ENCODE measurements at places on chromosomes 12 and 14.

DNA sequence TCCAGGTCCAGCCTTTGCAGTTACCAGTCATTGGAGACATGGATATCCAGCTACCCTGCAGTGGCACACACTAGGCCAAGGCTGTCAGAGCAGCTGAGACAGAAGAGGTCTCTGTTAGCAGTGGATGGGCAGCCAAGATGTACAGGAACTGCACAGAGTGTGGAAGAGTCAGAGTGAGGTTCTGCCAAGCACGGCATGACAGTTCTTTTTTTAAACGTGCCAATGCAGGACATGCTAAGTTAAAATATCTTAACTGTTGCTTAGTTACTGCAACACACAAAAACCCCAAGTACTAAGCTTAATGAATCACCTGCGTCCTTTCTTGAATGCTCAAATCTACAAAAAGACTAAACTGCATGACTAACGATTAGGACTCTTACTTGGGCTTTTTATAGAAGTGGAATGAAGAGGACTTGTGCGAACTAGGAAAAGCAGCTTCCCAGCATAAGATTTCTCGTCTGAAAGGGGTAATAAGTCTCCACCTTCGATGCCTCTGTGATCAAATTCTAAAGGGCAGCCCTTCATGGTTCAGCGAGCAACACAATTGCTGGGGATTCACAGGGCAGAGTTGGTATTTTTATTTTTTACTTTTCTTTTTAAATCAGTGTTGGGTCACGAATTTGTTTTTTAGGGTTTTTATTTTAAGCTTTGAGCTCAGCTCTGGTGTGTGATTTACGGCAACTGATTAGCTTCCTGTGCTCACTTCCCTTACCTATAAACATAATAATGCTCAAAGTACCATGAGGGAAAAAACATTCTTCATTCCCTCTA, 20.6 kb downstream of the MAPK1IP1L start:
- DNase-seq: no peak

DNA sequence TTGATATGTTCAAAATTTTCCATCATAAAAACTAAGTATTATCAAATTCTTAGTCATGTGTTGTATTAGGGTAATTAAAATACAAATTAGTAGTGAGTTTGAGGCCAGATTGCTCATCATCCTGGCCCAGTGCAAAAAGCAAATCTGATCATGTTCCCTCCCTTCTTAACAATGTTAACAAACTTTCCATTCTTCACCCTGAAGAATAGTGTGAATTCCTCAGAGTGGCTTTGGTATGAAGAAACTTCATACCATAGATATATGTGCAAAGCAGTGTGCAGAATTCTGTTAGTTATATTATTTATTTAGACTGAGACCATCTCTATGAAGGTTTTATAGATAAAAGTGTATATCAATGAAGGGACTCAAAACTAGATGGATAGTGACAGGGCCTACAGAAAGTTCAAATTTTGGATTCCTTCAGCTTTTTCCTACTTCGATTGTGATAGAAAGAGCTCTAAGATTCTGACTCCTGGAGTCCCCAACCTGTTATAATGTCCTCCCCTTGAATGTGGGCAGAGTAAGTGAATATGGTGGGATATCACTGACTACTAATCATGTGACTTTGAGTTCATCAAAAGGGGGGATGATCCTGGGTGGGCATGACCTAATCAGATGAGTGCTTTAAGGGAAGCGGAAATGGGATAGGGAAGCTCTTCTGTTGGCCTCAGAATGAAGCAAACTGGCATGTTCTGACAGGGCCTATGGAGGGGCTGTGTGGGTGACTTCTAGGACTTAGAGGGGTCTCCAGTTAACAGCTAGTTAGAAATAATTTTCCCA, 271.4 kb downstream of the BTG1 start:
- DNase-seq: no peak

- no peak for DNase-seq
Observed at GRCh38 chr14:20219033-20219432, 4.5 kb upstream of the OR11H6 start.

DNA sequence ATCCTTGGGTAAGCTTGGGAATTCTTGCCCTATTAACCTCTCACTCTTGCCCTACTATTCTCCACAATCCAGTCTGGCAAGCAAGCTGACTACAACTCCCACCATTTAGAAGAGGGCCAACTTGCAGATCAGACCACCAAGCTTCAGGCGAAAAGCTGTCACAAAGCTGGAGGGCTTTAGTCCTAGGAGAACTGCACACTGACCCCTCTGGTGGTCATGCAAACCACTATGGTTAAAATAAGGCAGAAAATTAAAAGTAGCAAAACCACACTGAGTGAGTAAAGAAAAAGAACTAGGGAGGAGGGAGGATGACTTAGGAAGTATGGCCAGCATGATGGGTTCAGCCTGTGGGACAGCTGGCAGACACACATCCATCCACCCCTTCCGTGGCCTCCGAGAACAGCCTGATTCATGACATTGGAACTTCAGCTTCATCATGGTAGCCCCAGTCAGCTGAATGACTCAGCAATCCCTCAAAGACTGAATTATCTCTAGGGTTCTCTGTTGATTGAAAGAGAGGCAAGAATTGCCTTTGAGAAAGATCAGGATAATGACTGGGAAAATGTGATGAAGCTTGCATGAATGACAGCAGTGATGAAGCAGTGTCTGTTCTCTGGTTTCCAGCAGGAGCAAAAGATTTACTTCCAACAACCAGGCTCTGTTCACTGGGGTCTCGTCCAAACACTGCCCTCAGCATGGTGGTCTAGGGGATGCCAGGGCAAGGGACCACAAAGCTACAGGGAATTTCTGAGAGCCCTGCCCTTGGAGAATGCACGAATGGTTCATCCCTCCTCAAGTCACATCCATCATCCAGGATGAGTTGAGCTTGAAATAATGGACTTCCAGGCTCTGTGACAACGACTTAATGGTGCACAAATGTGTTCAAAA, 24.4 kb downstream of the PITPNM2 start:
- no peak for DNase-seq

GRCh38 chr12:52170827-52171226, 21.0 kb downstream of the KRT80 start:
- DNase-seq: no peak

- no peak for DNase-seq
Observed at GRCh38 chr12:13539051-13539450, 342.5 kb downstream of the EMP1 start.

DNA sequence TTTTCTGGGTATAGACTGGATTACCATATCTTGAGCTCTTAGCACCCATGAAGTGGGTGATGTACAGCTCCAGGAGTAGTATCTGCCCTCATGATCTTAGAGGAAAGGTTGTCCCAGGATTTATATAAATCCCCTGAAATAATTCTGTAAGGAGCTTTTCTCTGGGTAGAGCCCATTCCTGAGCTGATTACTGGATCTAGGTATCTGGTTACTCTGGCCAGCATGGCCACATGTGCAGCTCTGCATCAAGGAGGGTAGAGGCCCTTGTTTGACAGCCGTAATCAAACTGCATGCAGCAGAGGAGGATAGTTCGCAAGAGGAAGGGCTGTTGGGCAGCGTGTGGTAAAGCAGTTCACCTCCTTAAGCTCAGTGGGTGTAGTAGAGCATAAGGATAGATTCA, 8.5 kb downstream of the COX14 start:
- DNase-seq: no peak

GRCh38 chr12:31759632-31760459, 31.0 kb upstream of the AMN1 start:
- no peak for DNase-seq

- DNase-seq: no peak
Observed at GRCh38 chr12:104423809-104424208, 32.9 kb upstream of the CHST11 start.

DNA sequence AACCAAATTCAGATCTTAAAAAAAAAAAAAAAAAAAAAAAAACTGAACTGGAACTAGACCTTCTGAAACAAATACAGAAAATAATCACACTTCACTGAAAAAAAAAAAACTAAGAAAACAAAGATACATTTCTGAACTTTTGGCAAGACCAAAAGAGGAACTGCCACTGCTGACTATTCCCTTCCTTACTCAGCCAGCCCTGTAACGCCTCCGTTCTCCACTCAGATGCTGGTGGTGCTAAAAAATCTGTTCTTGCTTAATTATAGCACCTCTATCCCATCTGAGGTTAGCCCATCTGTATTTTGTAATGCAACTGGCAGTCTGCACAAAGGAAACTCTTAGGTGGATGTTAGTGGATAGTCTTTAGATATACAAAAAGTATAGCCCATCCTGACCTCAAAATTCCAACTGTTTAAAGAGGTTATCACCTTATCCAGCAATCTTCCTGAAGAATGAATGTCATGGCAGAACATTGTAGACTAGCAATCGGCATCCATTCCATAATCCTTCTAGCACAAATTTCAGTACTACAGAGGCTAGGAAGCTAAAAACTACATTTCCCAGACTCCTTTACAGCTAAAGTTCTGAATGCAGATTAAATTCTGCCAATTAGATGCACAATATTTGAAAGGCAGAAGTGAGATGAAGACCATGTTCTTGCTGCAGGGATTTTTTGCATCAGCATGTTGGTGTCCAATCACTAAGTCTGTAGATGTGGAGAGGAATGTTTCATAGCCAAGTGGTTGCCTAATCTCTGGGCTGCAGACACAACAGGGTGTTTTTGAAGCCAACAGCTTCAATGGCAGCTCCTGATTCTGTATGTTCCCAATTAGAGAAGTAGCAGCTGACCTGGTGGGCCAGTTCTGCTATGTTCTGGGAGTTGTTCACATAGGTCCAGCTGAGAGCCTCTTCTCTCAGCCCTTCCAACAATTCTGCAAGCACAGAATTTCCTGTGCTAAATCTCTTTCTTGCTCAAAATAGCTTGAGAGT, 5.7 kb downstream of the MAP3K9 start:
- DNase-seq: no peak

DNA sequence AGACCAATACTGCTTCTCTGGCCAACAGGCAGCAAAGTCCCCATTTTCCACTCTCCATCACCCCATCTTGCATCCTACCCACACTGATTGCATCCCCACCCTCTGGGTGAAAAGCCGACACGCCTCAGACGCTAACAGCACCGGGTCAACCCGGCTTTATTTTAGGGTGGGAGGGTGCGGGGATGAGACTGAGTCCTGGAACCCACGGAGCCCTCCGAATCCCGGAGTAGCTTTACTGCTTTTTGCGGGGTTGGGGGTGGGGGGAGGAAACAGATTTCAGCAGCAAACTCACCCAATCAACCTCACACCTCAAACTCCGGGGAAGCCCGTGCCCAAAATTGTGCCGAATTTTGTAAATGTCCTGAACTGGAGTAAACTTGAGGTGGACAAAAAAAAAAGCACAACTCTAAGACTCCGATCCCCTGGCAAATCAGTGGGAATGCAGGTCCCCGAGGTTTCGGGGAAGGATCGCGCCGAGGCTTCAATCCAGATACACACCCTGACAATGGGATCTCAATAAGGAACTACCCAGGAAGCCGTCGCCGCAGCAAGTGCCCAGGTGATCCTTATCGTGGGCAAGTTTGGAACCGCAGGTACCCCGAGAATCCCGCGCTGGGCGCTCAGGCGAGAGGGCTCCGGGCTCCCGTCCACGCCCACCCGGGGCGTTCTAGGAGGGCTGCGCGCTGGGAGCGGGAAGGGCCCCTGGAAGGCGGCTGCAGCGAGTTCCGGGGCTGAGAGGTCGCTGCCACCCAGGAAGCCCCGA, 1.1 kb downstream of the GCH1 start:
- DNase-seq: peak; percentile 16

DNA sequence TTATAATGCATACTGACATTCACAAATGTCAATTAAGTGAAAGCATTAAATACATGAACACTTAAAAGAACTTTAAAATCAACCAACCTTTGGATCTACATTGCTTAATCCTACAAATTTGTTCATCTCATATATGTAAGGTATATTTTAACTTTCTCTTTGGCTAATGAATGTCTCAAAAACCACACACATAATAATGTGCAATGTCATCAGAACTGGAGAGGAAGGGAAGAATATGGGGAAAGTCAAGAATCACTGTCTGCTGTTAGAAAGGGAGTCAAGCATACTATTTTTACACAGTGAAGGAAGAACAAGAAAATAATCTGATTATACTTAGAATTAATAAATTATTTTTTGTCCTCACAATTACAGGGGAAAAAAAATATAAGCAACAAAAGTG, 4.9 kb downstream of the GMFB start:
- DNase-seq: no peak

DNA sequence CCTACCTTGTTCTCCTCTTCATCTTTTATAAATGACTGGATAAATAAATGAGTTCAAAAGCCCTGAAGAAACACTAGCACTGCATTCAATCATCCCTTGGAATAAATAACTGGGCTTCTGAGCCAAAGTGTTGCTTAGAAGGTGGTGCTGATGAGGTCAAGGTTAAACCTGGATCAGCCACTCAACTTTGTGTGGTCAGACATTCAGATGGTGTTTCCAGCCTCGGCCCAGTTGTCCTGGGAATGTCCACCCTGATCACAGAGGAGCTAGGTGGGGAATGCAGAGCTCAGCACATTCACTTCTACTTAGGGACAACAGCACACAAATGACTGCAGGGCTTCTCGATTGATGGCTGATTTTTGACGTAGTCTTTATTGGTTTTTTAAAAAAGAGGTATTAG, 88.7 kb downstream of the SLC8A3 start:
- no peak for DNase-seq

DNA sequence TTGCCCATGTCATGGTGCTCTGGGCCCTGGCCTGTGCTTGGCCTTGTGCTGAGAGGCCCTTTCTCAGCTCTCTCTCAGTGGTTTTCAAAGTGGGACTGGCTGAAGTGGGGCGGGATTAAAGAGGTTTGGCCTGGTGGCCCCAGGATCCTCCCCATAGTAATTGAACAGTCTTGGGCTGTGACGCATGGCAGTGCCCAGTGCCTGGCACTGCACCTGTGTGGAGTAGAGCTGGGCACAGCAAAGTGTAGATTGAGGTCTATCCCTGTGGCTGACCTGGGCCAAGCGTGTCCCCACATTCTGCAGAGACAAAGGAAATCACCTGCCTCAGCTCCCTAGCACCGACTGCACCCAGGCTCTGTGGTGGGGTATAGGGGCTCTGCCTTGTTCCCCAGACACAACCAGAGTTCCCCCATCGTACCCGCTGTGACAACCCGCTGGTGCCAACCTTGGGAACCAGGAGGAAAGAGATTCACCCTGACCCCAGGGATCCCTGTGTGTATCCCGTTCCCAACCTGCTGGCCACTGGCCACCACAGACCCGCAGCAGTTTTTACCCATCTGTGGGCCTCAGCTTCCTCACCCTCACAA, 9.9 kb upstream of the CYP46A1 start:
- DNase-seq: no peak

GRCh38 chr14:58549105-58549757, 88.5 kb upstream of the DACT1 start:
- DNase-seq: no peak

DNA sequence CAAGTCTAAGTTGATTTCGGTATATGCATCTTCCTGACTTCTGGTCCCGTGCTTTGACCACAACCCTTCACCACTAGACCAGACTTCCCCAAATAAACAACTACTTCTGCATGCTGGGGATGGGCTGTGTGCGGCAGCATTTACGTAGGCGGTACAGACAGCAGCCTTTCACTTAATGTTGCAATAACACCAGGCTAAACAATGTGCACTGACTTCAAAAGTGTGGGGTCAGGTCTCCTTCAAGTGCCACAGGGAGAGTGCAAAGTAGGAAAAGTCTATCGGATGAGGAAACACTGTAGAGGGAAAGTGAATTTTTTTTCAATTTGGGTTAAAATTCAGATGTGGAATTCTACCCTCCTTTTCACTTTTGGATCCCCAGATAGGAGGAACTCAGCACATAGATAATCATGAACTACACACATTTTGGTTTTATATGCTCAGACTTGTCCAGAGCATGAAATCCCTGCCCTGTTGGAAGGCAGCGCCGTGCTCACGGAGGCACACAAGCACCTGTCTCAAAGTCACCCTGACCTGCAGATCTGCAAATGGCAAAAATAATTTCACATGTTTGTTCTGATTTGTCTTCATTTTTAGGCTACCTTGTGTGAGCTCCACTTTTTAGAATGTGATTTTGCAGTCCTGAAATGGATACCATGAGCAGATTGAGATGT, 3.6 kb upstream of the FOS start:
- DNase-seq: peak; percentile 77
